ENCODE measurements at places on chromosomes 5 and 9.
A peak's percentile ranks its signal among the peaks of the same experiment; 100 is the strongest.

DNA sequence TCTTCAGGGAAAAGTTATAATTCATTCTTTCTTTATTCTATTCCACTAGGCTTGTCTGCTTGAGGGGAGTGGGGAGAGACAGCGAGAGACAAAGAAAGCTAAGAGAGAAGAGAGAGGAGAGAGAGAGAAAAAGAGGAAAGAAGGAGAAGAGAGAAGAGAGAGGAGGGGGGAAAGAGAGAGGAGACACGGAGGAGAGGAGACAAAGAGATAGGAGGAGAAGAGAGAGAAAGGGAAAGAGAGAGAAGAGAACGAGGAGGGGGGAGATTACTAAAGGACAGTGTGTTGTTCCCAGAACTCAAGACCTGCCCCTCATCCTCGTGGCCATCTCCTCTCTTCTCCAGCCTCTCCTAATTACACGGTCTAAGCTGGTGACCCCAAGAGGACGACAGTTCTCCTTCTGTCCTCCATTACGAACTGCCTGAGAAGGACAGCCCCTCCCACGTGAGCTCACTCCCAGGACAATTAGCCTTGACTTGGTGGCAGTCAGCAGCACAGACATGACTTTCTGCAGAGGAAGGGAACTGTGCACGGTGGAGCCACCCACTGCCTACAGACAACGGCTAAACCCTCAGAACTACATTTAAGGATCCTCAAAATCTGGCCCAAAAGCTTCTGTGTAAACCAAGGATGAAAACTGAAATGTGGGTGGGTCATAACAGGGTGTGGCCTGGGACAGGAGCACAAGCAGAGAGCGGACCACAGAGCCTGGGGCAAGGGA lies 99.1 kb downstream of the COL23A1 start:
- no peak for DNase-seq

DNA sequence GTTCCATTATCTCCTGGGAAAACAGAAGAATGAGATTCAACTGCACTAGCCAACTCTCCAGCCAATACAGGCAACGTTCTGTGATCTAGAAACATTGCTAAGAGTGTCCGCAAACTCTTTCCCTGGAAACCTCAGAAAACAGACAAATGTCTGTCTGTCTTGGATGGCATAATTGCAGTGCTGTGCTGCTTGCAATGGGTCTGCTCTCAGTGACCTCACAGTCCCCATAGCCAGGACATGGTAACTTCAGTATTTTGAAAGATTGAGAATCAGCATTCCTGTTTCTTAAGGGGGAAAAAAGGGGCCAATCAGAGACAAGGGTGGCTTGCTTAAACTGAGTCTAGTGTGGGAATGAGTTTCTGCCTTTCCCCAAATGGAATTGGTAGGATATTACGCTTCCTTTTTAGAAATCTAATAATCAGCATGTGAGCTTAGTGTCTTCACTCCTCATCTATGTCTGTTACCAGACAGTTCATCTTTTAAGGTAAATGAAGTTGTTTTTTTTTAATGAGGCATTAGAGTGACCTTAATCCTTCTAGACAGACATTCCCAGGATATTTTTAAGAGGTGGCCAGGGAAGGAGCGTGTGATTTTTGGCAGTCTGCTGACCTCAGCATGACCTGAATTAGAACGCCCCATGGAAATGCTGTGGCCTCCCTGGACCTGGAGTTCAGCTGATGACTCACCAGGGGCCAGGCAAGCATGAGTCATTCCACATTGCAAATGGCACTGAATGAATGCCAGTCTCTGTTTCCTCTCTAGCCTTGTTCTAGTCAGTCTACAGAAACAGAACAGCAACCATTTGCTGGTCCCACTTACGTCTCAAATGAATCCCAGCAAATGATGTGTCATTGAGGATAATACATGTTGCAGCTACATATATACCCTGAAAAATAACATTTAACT lies 210.2 kb upstream of the ACTBL2 start:
- DNase-seq, result peak; percentile 78

DNA sequence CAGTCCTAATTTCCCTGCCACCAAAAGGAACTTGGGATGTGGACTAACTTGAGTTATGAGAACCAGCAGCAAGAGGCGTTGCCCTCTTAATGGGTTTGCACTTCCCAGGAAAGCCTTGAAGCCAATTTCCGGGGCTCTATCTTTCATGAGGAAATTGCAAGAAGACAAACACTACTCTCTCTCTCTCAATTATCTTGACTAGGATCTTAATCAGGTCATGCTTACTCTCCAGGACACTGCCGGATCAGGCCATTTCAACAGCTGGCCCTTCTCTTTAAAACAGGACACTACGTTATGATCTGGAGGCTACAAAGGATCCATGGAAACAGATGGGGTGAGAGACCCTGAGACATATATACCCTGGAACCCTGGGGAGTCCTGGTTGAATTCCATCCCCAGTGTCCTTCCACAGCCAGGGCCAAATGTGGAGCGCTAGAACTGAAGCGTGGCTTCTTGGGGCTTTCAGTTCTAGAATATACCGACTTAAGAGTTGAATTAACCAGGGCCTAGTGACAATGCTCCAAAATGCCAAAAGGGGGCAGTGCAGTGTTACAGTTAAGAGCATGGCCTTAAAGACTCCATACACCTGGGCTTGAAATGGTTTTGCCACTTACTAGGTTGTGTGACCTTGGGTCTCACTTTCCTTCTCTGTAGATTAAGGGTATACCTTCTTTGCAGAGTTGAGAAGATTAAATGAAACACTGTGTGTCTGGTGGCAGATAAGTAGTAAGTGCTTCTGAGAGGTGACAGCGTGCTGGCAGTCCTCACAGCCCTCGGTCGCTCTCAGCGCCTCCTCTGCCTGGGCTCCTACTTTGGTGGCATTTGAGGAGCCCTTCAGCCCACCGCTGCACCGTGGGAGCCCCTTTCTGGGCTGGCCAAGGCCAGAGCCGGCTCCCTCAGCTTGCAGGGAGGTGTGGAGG lies 21.1 kb downstream of the FAM219A start:
- DNase-seq, result no peak

DNA sequence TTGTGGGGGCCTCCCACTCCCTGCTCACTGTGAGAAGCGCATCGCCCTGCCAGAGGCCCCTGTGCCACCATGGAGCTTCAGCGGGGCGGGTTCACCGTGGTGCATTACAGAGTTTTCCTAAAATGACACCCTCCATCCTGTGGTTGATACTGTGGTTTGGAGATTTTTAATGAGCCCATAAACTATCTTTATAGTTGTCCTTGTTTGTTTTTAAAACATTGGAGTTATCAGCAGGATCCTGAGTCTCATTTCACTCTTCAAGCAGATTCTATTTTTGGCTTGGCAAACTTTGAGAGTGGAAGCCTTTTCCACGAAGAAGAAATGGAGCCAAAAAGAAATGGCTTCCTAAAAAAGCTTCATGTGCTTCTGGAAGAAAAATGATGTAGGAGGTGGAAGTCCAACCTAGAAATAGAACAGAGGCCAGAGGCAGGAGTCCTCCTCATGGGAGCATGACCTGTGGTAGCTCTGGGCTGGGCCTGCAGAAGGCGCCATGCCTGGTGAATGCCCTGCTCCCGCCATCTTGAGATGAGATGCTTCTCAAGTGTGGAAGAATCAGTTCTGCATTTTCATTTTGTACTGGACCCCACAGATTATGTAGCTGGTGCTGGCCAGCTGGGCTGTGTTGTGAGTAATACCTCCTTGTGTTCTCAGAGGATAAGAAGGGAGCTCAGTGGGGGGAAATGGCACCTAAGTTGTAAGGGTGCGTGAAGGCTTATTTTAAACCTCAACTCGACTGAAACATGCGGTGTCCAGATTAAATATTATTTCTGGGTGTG lies 79.0 kb upstream of the RAI14 start:
- no peak for DNase-seq

DNA sequence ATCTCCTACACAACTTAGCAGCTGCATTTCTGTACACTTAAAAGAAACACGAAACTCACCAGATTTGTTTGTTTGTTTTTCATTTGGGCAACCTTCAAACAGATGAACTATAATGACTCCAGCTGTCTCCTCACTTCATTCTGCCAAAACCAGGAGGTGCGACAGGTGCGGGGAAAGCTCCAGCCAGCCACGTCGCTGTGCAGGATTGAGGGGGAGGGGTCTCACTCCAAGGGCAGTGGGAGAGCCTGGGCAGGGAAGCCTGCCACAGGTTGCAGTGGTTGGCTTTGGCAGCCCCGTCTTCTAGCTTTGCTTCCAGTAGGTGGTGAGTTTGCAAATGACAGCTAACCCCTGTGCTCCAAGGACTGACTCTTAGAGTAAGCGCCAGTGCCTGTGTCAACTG lies 215.8 kb downstream of the CEMIP2 start:
- DNase-seq, result no peak

DNA sequence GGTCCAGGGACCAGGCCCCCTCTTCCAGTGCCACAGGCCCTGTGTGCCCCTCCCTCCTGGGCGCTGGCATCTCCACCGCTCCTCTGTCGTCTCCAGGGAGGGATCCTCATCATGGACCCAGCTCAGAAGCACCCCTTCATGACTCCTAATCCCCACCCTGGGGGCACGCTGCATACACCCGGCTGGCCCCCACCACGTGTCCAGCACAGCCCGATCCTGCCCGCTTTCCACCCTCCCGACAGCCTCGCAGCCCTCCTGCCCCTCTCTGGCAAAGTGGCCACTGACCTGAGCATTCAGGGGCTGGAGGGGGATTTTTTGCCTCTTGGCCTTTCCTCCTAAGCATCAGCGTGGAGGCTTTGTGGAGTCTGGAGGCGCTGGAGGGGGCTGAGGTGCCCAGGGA lies 1.4 kb downstream of the CCDC187 start:
- no peak for DNase-seq

- DNase-seq, result no peak
Observed at GRCh38 chr5:137367951-137368350, 131.2 kb downstream of the SPOCK1 start.

- peak; percentile 67 for DNase-seq
Observed at GRCh38 chr5:154520861-154521453, 42.9 kb upstream of the HAND1 start.

- no peak for DNase-seq
Observed at GRCh38 chr9:77729177-77729576, 81.1 kb upstream of the GNA14 start.

DNA sequence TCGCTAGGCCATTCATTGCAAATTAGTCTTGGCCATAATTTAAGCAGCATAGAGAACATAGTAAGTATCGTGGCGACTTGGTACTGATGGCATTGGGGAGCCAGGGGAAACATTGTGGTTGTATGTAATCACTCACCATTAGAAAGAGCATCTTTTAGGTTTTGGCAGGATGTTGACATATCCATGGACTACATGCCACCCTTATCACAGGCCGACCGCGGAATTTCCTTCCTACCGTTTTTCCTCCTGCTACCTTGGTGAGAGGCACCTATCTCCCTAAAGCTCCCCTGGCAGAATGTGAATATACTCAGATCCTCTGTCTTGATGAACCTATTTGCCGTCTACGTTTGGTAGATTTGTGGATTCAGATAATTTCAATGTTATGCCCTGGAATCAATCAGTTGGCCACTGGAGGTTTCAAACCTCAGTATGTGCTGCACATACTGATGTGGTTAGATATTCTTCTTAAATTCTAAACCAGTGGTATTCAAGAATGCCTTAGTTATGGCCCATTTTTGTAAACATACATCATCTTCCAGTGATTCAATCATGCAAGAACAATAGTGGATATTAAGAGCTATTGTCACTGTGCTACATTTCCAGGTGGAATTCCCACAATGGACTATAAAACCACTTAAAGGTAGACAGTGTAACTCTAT lies 271.0 kb upstream of the HAPLN1 start:
- DNase-seq, result no peak

DNA sequence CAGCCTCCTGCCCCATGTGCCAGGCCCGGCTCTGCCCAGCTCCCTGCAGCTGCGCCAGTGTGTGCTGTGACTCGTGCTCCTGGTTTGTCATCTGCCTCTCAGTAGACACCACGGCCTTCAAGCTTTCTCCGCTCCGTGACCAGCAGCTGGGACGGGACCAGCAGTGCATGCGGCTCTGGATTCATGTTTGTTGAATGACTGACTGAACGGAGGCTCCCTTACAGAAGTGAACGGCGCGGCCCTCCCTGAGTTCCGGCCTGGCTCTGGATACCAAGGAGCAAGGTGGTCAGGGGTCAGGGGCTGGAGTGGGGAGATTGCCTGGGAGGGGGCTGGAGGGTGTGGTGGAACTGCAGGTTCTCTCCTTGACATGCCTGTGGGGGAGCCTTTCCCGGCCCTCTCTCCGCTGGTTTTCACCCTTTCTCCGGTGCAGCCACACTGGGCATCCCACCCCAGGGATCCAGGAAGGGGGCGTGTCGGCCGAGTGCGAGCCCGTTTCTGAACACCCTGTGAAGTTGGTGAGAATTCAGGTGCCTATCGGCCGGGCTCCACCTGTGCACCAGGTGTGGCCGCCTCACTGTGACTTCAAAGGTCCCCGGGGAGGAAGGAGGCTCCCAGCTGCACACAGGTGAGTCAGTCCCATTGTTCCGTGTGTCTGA lies 11.1 kb upstream of the CEP72 start:
- DNase-seq, result no peak

DNA sequence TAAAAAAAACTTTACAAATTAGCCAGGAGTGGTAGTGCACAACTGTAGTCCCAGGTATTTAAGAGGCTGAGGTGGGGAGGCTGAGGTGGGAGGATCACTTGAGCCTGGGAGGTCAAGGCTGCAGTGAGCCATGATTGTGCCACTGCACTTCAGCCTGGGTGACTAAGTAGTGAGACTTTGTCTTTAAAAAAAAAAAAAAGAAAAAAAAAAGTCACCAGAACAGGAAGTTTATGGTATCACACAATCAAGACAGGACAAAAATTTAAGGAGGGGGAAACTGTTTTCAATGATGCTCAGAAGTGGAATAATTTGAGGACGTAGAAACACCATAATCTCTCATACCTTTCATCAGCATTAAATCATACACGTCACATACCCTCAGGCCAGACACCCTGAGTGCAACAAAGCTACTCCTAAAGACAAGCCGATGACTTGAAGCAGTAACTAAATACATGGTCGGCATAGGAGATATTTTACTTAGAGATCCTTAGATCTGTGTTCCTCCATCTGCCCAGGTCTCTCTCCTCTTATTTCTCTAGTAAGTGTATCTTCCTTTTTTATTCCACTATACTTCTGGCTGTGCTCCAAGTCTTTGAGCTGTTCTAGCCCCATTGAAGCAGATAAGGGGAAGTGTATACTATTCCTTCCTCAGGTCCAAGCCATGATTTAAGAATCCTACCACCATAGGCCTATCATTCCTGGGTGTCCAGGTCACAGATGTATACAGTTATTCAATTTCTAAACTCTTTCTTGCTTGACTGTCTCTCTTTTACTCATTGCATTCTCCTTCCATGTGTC lies 91.3 kb upstream of the APC start:
- no peak for DNase-seq

DNA sequence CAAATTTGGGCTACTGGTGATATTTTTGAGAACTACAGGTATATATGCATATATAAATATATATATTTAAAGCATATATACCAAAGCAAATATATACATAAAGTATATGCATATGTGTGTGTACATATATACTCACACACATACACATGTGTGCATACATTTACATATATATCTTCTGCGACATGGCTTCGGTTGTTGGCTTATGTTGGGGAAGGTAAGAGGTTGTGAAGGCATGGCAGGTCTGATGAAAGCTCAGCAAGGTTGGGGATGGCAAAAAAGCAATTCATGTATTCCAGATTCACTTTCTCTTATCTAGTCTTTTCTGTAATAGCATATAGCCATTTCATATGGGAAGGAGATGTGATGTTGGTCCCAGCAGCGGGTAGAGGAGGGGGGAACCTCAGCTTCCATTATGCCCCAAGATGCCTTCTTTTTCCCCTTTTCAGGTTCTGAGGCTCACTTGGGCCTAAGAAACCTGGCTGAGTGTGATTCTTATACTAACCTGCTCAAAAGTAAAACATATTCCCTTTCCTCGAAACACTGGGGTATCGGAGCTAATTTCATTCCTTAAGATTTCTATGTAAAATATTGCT lies 201.7 kb downstream of the MEF2C start:
- DNase-seq, result no peak
